ENCODE measurements at places on chromosomes 1 and 21.

- no peak for DNase-seq
These were observed 145.6 kb downstream of the FMN2 start for GRCh38 chr1:240237305-240237721.

DNA sequence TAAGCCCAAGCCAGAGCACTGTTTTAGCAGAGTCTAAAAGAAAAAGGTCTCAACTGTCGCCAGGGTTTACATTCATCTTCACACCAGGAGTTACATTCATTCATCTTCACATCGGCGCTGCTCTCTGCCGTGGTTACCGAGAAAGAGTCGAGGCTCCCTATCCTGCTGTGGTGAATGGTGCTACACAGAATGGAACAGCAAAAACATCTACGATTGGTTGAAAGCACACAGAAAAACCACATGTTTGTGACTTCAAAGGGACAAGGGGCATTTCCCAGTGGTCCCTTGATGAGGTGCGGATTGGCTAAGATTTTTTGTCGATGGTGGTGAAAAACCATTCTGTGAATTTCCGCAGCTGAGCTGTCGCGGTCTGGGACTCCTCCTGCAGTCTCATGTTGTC is 231.1 kb downstream of the SIPA1L2 start:
- no peak for DNase-seq

DNA sequence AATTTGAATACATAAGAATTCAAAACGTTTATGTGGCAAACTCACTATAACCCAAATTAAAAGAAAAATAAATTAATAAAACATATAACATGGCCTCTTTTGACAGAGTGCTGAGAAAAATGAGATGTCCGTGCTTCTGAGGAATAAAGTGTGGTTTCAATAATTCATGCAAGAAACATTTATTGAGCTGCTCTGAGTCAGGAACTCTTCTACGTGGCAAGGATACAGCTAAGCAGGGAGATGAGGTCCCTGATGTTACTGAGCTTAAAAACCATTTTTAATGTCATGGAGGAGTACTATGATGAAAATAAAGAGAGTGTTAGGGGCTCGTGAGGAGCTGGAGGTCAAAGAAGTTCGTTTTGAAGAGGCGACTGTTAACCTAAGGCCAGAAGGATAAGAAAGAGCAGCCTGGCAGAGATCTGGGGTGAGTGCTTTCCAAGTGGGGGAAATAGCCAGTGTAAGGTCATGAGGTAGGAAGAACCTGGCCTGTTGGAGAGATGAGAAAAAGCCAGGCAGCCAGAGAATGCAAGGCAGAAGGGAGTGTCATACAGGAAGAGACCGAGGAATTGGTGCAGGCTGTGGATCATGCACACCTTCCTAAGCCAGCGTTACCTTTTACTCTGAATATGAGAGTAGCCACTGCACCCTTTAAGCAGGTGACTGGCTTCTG is 182.2 kb upstream of the DUSP10 start:
- DNase-seq = no peak

GRCh38 chr1:241605146-241605805 is 34.9 kb downstream of the CHML start:
- DNase-seq = no peak

DNA sequence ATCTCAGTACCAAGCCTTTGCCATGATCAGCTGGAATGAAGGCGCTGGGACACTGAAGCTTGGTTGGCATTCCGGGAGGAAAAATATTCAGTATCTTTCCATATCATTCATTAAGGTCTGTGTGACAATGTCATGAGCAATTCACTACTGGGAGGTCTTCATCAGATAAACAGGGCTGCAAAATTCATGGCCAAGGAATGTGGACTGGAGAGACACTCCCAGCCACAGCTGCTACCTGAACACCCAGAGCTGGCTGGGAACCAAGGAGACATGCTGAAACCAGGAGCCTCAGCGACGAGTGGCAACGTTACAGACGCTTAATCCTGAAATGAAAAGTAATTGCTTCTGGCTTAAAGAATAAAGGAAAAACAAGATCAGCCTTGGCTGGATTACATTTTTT is 30.6 kb upstream of the DDAH1 start:
- no peak for DNase-seq

DNA sequence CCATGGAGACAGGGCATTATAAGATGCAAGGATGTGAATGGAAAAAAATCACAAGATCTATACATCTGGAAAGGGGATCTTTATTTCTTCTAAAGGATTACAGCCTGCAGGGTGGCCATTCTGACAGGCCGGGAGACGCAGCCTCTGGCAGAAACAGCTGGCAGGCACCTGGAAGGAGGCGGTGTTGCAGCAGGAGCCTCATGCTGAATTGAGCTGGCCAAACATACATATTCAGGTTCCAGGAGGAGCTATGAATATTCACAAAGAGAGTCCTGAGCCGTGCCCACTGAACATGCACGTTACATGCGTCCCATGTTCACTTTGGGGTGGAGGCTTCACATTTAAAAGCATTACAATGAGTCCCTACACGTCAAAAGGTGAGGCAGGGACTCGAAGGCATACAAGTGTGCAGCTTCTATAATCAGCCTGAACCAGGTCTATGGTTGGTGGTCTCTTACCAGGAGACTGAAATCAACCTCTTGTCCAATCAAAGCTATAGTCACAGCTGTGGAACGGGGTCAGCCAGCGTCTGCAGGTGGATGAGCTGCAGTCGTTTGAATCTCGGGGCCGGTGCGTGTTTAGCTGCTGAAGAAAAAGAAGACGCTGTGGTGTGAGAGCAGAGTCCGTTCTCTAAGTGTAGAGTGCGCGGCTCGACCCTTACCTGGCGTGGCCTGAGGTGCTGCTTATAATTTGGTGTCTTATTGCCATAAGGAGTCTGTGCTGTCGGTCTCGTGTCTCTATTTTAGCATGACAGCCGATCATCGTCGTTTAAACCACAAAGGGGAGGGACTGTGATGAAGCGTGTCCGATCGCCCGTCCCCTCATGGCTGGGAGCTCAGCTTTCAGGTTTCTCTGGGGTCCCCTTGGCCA is 183.0 kb downstream of the ETS2 start:
- DNase-seq = no peak

- DNase-seq = no peak
These were observed 18.6 kb downstream of the KCNQ4 start for GRCh38 chr1:40802078-40802741.

DNA sequence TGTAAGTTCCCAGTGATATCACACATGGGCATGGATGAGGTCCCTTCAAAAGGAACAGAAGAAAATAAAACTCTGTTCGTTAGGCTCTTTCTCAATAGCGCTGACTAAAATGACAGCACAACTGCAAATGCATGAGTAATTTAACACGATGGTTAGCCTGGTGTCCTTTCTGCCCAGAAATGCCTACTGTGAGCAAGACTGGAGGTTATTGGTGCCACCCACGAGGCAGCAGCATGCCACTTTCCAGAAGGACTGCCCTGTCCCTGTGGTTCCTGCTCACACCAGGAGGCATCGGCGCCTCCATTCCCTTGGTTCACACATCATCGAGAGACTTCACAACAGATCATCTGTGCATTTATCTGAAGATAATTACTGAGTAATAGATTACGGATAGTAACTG is 26.2 kb downstream of the VPS26C start:
- no peak for DNase-seq

GRCh38 chr21:45877821-45878469 is 103.6 kb upstream of the COL6A1 start:
- DNase-seq = no peak

DNA sequence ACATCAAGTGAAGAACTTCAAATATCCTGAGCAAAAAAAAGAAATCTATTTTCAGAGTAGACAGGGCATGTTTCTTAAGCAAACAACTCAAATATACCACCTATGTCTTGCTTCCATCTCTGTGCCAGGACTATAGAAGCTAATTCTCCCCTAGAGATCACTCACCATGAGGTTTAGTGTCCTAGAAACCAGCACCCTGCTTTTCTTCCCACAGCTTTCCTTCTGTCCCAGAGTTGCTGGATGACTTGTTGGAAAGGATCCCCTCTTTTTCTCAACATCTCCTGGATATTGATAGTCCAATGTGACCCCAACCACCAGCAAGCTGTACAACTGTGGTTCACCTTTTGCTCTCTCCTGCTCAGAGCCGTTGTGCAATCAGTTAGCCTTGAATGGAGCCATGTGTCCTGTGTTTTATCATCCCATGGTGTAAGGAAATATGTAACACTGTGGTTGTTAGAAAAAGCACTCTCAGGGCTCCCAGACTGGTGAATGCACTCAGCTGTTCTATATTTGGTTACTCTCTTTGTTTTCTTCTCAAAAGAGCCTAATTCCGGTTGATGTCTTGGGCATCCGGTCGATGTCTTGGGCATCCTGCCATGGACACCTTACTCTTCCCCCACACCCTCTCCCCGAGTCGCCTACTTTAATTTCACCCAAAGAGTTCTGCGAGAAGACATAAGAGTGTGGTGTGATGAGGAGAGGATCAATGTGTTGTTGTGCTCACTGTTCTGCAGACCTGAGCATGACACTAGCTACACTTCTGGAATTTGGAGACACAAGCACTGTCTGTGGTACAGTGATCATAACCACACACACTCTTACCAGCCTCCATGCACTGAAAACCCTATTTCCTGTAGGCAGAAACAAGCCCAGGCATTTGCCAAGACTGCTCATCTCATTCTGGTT is 1.7 kb downstream of the TNFSF4 start:
- no peak for DNase-seq

GRCh38 chr21:46643379-46644177 is 8.1 kb downstream of the PRMT2 start:
- DNase-seq = no peak

DNA sequence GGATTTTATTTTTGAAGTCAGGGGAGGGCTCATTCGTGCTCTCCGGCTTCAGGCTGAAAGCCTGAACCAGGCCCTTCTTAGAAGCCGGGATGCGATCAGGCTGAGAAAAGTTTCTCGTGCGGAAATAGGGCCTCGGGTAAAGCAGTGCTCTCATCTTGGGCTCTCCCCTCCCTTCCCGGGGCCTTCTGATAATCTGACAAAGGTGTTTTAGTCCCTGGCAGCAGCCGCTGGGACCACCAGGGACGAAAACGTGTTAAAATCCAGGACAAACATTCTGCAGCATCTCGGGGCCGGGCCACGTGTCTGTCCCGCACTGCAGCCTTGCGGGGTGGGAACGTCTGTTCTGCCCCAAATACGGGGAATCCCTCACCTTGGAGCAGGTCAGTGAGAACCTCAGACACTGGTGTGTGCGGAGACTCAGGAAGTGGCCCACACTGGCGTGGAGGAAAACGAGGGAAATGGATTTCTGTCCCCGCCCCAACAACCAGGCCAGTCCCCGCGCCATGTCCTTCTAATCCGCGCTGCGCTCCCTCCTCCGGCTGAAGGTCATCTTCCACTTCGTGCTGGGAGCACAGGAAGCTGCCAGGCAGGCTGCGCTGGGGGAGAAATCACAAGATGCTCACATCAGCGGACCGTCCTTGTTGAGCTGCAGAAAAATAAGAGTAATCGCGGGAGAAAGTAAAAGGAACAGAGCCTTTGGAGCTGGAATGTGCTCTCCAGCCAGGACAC is 16.6 kb upstream of the AJAP1 start:
- DNase-seq = no peak

DNA sequence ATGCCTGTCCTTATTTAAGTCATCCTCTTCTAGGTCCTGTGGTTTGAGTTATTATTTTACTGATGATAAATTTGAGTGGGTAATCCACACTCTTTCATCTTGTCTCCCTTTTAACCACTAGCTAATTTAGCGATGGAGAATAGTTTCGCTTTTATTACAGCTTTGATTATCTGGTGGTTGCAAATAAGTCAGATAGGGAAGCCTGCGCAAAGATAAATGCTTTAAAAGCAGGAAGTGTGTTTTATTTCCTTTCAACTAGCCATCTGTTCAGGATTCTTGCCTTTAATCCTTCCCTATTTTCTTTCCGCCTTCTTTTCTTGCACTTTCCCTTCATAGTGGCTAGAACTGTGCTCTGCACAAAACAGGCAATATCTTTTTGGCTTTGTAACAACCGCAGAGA is 129.0 kb downstream of the TGFB2 start:
- DNase-seq = no peak

DNA sequence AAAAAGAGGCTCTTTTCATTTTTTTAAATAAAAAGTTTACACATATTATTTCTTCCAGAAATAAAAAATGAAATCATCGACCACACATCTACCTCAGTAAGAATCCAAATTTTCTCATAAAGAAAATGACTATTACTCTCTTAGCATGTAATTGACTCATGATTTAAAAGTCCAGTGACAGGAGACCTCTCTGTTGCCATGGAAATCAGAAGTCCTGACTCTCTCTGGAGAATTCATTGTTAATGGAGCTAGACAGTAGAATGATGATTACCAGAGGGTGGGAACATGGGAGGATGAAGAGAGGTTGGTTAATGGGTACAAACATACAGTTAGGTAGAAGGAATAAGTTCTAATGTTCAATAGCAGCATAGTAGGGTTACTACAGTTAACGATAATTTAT is 5.0 kb upstream of the CLCA4 start:
- DNase-seq = no peak

GRCh38 chr1:110444561-110444960 is 6.4 kb upstream of the PROK1 start:
- DNase-seq = no peak

DNA sequence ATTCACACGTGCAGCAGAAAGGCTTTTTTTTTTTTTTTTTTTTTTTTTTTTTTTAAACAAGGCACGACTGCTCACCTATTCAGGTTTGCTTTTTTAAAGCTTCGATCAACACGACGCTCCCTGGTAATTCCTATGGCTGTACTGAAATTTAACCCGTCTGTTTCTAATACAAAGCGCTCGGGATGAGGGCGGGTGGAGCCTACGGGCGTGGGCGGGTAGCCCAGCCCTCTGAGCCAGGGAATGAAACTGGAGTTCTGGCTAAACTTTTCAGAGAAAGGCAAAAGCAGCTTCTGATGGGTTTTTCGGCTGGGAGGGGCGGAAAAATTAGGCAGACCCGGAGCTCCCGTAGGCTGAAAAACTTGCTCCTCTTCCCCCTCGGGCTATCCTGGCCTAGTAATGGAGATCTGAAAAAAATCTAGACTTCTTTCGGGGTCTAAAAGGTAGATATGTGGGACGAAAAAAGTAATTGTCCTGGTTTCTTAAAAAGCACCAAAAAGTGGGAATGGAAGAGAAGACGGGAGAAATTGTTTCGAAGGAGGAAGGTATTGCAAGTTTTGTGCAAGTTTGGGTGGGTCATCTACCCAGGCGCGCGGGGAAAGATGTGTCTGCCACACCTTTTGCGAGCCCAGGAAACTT is 7.4 kb downstream of the NR5A2 start:
- DNase-seq = no peak

DNA sequence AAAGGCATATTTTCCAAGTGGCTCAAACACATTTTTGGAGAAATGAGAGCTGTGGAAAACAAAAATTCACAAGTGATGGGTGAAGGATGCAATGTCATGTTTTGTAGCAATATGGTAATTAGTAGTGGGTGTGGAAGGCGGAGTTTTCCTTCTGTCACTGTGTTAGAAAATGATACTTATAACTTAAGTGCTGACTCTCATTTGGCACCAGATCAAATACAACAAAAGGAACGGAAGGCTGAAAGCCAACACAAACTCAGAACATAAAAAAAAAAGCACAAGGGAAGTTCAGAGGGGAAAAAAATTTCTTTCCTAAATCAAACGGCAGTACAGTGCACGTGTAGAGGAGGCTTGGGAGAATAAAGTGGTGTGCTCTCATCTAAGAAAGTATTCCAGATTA is at the start of gene TNFSF18:
Gene TNFSF18, minus strand, starts transcription at position 77 of the 400 bp plus-strand sequence. Its CDS starts 45 bp downstream, at position 32.
- no peak for DNase-seq

All from NCI-H1694 treated with DMSO at 0.1 percent for 48 hours (cell line).